ENCODE measurements at places on chromosomes 7 and 10.
A peak's percentile ranks its signal among the peaks of the same experiment; 100 is the strongest.

DNA sequence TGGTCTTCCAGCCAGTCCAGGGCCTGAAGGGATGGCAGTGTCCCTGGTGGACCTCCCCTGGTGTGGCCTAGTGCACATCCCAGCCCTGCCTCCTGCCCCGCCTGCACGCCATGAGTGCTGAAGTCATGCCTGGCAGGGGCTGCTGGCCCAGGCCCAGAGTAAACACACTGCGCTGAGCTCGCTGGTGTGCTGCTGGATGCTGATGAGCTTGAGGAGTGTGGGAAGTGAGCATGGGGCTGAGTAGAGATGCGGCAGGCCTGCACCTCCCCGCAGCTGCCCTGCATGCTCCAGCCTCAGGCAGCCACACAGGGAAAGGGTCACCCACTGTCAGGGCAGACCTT lies 43.2 kb downstream of the HTRA1 start:
- DNase-seq = no peak

DNA sequence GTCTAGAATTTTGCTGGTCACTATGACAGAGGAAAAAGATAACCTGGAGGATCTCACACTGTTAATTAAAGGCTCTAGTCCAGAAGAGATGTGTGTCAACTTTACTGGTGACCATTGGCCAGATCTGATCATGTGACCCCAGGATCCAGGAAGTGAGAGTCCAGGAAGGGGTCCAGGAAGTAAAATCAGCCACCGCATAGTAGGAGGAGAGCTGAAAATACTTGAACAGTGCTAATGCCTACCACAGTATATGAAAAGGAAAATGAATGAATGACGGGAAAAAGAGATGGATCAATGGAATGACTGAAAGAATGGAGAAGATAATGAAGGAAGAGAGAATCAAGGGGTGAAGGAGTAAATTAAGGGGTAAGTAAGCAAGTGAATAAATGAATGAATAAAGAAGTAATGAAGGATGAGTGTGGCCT lies 415.3 kb downstream of the RPS24 start:
- no peak for DNase-seq

- DNase-seq = no peak
These were observed 71.5 kb downstream of the LRRC4 start for GRCh38 chr7:127959770-127960169.

DNA sequence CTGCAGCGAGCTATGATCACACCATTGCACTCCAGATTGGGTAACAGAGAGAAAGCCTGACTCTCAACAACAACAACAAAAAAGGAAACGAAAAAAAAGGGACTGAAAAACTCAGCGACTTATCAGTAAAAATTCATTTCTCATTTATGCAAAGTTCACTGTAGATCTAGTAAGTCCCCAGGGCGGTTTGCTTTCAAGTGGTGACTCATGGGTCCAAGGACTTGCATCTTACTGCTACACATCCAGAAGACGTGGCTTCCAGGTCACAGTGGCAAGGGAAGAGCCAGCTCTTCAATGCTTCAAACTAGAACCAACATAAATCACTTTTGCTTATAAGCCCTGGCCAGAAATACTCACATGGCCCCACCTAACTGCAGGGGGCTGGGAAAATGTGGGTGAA lies 178.3 kb upstream of the AUTS2 start:
- DNase-seq = no peak

- no peak for DNase-seq
These were observed 724 bp downstream of the CFAP46 start for GRCh38 chr10:132941640-132942051.

DNA sequence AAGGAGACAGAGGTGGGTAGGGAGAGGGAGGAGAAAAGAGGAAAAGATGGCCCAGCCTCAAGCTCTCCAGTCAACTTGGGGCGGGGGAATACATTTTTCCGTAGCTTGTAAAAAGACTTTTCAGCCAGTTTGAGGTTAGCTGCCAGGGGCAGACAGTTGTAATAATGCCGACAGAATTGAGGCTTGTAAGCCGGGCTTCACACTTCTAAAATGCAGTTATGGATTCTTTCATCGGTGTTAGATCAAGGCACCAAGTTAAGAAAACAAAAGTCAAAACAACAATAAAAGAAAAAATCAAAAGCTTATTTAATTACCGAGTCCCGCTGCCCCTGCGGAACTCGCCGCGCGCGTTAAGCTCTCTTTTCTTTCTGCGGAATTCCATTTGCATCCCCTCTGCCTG lies 448 bp upstream of the EVX1 start:
- no peak for DNase-seq

DNA sequence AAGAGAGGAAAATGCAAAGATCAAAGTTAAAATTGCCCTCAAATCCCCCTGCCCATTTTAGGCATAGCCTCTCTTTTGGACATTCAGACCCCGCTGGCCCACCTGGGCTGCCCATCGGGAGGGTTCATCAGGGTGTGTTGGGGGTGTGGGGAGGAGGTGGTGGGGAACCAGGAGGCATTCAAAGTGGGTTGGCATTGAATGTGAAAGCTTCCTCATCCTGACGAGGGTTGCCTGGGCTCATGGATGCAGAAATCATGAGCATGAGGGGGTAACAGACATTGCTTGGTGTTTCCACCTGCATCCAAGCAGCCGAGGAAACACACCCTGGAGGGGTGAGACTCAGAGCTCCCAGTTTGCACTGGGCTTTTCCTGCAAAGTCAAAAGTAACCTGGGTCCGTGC lies 20.6 kb downstream of the BTBD16 start:
- no peak for DNase-seq

GRCh38 chr7:140661124-140661523 lies 11.6 kb upstream of the ADCK2 start:
- DNase-seq = no peak

DNA sequence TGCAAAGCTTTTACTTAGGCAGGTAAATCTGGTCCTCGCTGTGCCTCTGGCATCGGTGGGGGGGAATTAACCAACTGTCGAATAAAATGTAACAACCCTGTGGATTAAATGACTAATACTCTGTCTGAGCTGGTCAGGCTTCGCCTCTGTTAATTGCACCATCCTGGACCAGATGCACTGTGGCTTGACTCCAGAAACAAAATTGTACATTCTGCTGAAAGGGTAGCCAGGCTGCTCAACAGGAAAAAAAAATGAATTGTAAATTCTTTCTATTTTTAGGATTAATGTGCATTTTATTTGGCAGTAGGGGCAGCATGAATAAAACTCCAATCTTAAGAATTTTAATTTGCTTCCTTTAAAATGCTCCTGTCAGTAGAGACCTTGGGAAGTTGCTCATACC lies 389.4 kb downstream of the SORCS1 start:
- DNase-seq = peak; percentile 43

Measured in WERI-Rb-1 (cell line).